ENCODE measurements at places on chromosomes 4 and X.

GRCh38 chrX:45912316-45912715 is 632.9 kb downstream of the ZNF674 start:
- no peak for DNase-seq

DNA sequence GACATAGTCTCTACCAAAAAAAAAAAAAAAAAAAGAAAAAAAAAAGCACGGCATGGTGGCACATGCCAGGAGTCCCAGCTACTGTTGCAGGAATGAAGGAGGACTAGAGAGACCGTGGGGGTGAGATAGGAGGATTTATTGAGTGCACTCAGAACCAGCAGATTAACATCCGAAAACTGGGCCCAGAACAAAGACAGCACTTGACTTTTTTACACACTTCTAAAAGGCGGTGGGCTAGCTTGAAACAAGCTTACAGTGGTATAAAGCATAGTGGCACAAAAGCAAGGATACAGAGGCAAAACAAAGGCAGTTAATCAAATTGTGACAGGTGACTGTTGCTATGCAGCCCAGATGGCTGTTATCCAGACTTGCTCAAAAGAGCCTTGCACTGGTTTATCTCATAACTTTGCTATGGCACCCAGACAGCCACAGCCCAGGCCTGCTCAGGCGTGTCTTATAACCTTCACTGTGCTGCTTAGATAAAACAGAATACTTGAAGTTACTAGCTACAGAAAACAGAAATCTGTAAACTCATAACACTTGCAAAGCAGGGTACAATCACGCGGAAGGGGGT is 9.9 kb upstream of the PI4K2B start:
- no peak for DNase-seq

DNA sequence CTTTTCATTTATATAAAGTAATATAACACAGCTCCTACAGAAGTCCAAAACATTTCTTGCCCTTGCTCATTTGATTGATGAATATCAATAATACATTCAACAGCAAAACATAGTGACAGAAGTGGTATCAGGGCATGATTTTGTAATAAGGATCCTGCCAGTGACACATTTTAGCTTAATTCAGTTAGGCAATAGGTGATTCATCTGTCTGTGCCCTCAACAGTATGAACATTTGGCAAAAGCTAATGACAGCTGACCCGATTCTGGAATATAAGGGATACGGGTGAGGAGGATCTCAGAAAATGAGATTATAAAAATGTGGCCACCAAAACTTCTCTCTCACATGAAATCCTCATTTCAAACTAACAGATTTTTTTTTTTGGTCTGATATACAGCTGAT is 294.0 kb downstream of the CAMK2D start:
- DNase-seq, result no peak

- no peak for DNase-seq
Measured at GRCh38 chrX:130020661-130021324, 38.4 kb downstream of the BCORL1 start.

DNA sequence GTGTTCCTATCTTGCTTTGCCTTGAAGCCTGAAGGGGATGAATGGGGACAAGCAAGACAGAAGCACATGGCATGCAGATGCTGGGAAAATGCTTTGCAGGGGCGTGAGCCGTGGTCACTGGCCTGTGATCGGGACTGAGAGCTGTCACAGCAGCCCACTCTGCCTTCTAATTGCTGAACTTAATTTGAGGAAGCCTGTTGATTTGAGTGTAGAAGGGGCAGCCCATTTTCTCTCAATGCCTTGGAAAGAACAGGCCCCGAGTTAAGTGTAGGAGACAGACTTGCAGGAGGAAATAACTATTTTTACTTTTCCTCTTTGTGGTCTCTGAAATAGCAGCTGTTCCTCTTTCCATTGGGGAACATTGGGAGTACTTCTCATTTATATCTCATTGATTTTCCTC is 26.1 kb upstream of the TBC1D1 start:
- DNase-seq, result no peak

GRCh38 chrX:136143711-136144110 is 3.6 kb upstream of the FHL1 start:
- DNase-seq, result no peak

DNA sequence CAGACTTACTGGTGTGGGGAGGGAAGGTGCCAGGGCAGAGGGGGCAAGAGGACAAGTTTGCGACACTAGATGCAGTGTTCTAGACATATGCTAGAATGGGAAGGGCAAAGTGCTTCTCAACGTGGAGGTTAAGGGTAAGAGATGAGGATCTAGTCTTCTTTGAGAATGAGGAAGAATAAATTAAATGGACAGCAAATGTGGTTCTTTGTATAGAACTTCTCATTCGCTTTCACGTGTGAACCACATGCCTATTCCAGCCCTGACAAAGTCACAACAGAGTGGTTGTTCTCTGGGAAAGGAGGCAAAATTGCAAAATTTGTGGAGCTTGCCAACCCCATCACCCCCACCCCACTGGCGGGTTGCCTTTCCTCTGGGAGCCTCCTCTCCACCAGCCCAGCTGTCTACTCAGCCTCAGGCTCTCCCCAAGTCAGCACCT is 1.5 kb upstream of the ANXA5 start:
- DNase-seq, result peak; percentile 42
